ENCODE measurements at places on chromosomes 3 and 15.
A peak's percentile ranks its signal among the peaks of the same experiment; 100 is the strongest.

GRCh38 chr15:99322643-99323405 is 71.5 kb downstream of the LRRC28 start:
- no peak for DNase-seq

DNA sequence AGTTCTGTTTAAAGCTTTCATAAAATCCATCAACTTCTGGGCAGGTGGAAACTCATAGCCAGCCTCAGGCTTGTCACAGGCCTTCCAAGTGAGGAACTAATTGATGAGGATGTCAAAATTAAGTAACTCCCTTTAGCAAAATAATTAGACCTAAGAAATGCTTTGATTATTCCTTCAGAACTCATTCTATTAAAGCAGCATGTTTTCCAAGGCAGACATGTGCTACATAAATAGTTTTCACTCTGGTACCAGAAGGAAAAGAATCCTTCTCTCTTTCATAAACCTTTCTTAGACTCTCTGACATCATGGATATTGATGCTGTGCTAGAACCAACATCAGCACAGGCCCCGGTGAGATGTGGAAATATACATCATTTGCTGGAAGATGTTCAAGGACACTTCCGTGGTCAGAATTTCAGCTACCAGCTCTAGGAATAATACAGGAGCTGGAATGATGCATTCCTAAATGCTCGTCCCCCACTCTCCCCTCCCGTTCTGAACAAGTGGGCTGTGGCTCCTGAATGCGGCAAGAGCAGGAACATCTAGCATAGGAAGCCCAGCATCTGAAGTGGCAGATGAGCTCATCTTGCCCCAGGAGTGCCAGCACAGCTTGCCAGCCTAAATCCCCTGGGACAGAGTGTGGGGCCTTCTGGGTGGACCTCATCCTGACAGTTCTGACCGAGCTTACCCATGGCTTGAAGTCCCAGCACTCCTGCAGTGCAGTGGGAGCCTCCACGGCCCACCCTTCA is 82.4 kb downstream of the WWTR1 start:
- no peak for DNase-seq

DNA sequence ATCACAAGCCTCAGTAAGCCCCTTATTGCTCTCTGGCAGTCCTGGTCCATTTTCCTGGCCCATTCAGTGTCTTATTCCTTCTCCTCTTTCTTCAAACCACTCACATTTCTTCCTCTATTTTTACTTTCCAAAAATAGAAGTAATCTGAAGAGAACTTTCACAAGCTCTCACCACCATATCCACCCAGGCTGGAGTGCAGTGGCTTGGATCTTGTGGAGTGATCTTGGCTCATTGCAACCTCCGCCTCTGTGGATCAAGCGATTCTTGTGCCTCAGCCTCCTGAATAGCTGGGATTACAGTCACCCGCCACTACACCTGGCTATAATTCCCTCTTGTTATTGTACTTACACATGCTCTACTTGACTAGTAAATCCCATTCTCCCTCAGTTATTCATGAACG is 16.8 kb downstream of the ARMC8 start:
- no peak for DNase-seq

- no peak for DNase-seq
Measured at GRCh38 chr15:90959894-90960293, 5.2 kb downstream of the RCCD1 start.

DNA sequence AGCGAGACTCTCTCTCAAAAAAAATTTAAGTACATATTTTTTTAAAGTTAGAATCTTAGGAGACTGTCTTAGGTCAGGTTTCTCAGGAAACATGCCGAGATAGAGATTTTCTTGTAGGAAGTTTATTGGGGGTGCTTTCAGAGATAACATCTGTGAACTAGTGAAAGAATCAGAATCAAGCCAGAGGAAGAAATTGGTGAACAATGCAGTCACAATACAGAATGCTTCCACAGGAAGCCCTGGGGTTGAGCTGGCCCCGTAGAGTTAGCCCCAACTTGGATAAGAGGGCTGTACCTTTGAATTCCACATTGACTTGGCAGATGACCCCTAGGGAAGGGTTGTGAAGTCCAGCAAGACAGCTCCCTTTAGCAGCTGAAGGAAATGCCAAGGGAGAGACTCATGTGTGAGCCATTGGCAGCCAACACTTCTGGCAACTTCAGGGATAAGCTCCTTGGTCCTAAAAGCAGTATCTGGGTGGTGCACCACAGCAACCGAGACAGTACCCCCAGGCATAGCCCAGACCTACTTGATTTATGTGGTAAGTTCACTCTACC is 7.1 kb upstream of the PLCB2 start:
- DNase-seq: no peak

GRCh38 chr3:194582196-194582905 is 50.9 kb downstream of the TMEM44 start:
- DNase-seq: no peak

DNA sequence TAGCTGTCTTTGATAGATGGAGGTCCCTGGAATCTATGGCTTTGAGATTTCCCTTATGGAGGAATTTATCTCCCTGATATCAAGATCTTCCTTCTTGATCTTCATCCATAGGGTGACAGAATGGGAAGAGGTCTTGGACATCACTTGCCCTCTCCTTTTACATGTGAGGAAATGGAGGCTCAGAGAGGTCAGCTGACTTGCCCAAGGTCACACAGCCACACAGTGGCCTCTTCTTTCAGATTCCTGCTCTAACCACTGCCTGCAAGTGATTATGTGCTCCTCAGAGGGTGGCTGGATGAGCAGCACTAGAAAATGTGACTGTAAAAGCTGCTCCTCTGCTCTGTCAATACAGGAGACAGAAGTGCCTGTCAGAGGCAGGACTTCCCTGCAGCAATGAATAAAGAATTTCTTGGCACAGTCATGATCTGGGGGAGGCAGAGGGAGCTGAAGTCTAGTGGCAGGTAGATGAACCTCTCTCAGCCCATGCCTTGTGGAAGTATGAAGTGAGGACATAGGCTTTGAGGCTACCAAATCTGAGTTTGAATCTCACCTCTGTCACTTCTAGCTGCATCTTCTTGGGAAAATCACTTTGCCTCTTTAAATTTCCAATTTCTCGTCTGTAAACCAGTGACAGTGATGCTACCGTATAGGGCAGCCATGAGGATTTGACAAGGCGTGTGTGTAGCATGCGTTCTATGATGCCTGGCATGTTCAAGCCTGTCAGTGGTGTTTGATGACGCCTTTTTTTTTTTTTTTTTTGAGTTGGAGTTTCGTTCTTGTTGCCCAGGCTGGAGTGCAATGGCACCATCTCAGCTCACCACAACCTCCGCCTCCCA is 12.0 kb downstream of the SSUH2 start:
- no peak for DNase-seq

GRCh38 chr15:85504749-85505676 is 124.6 kb downstream of the AKAP13 start:
- DNase-seq: peak; percentile 49

DNA sequence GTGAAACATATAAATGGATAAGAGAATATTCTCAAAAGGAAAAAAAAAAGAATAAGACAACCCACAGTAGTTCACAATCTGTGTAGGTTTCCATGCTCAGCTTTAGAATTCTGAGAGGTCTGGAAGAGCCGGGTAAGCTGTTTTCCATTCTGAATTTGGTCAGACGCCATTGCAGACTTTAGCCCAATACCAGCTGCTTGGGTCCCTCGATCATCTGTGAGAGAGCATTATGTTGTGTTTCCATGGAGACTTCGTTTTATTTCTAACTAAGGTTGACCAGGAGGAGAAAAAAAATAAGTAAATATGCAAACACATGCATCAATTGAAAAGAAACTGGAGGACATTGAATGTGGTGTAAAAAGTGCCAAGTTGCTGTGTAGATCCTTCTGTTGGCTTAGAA is 25.5 kb downstream of the KCNAB1 start:
- no peak for DNase-seq

DNA sequence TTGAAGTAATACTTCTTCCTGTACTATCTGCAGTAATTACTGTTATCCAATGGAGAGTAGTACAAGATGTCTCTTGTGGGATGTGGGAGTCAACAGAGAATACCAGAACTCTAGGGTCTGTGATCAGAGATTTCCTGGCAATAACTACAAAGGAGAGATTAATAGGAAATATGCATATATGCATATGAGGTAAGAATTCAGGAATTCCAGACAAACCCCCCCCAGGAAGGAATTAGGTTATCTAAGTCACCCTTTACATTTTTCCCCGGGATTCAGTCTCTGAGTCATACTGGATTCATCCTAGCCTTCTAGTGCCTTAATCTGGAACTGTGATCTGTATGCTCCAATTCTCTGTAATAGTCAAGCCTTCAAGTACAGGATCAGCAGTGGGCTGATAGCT is 49.4 kb downstream of the GTF2E1 start:
- no peak for DNase-seq

All from activated CD4-positive, alpha-beta T cell treated with anti-CD3 and anti-CD28 coated beads, Interleukin-2, amount 50 U/mL, for 48 hours (primary cell).